Left lung (tissue), 14 donors: ENCODE measurements at places on chromosomes 4 and X.

DNA sequence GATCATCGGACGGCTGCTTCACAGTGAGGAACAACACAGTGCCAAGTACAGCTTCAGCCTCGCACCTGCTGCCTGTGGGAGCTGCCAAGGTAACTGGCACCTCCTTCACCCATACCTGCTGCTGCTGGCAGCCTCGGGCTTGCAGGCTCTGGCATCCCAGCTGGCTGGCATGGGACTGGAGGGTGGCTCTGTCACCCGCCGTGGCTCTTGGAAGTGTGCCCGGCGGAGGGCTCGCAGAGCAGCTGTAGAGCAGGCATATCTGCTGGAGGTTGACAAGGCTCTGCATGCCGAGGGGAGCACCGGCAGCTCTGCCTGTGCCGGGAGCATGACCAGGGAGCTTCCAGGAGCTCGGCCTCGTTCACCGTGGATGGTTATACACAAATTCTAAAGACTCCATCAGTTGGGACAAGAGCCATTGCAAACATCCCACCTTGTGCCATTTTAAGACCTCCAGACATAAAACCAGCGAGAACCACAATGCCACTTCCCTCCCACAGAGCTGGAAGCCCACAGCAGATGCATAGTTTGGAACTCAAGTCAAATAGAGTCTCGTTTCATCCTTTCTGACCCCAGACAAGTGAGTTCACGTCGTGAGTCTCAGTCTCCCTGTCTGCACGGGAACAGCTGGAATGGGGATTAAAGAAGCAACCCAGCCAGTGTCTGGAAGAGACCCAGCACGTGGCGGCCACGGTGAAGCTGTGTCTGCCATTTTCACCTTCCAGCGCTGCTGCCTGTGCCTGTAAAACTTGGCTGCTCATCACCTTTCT lies 84.3 kb upstream of the PSAPL1 start:
- DNase-seq, result no peak

DNA sequence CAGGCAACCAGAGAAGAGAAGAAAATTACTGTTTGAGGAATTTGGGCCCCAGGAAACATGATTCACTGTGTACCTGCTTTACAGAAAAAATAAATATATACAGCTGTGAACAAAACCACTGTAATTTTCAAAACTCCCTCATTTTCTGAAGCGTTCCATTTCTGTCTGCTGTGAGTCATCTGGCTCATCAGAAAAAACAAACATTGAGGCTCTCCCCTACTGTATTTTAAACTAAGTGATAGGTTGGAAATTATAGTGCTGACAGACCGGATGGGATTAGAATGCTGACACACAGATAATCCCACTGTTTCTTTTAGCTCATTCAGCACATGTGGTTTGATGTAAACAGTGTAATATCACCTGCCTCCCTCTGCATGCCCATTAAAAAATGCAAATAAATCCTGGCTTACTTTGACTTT lies 847.0 kb downstream of the TRIML1 start:
- DNase-seq, result peak; percentile 4

GRCh38 chr4:53450773-53451172 lies 73.3 kb downstream of the FIP1L1 start:
- no peak for DNase-seq

- no peak for DNase-seq
These were observed at the start of gene ARHGAP4 for GRCh38 chrX:153925739-153926551. Gene ARHGAP4 (minus strand): TSS chrX:153926264. CDS start chrX:153926202, 62 bp downstream.

GRCh38 chr4:30354605-30355004 lies 365.6 kb upstream of the PCDH7 start:
- no peak for DNase-seq

GRCh38 chr4:169661761-169662160 lies 41.4 kb downstream of the CLCN3 start:
- DNase-seq, result no peak

GRCh38 chrX:84735025-84735424 lies 232.8 kb upstream of the HDX start:
- DNase-seq, result no peak

DNA sequence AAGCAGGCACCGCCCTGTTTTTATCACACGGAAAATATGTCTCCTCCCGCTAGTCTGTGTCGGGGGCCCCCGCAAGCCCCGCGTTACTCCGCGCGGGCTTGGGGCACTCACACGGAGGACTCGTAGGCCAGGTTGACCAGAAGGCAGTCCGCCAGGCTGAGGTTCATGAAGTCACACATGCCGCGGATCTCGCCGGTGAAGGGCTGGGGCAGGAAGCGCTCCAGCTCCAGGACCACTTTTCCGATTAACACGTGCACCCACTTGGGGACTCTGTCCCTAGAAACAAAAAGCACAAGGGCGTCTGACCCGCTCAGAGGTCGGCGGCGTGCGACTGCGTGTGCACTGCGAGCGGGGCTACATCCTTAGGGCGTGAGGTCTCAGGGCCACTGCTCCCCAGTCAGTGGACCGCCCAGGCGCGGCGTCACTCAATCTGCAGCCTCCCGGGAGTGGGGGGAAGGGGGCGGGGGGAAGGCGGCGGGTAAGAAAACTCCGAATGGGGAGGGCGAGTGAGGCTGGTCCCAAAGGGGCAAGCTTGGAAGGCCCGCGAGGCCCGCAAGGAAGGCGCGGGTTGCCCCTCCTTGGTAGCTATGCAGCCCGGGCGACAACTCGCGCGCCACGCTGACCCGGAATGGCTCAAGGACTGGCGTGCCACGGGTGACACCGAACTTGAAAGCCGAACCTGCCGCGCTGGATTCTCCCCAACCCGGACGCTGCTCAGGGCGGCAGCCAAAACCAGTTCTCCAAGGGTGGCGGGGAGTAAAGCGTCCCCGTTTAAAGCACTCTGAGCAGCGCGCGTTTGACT lies 722 bp downstream of the NAAA start:
- peak; percentile 93 for DNase-seq

- no peak for DNase-seq
These were observed 129.6 kb upstream of the HCCS start for GRCh38 chrX:10981506-10981905.

DNA sequence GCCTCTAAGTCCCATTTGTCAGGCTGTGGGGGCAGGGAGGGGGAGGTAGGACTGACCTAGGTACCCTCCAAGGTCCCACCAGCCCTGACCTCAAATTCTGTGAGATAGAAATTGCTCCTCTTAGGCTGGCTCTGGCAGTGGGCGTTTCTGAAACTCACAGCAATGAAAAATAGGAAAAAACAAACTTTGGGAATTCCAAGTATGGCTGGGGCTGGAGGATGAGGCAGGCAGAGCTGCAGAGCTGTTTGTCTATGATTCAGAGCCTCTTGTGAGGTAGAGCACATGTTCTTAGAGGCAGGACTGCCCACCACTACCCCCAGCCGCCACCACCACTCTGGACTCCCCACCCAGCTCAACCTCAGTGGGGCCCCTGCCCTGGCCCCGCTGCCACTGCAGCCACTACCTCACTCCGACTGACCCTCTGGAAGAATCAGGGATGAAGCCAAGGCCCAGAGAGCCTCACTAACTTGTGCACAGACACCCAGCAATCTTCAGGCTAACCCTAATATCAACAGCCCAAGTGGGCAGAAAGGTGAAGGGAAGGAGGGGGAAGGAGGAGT lies 98.2 kb downstream of the PJA1 start:
- no peak for DNase-seq

- no peak for DNase-seq
These were observed 545.3 kb upstream of the FAT1 start for GRCh38 chr4:187268940-187269339.

GRCh38 chr4:83192634-83193033 lies 78.1 kb upstream of the PLAC8 start:
- DNase-seq, result no peak

GRCh38 chr4:60313611-60314178 lies 886.4 kb upstream of the ADGRL3 start:
- no peak for DNase-seq

DNA sequence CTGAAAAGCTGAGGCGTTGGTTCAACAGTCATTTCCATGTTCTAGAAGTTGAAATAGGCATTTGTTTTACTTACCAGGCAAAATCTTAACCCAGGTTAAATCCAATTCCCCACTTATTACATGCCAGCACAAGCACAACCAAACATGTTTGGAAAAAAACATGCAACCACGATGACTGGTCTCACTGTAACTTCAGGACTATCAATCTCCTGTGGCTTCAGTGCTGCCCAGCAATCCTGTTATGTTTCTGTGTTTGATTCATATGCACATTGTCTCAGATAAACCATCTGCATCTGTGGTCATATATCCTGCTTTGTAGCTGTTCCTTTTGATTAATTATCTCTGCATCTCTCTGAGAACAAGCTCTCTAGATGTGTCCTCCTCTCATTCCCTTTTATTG lies 28.3 kb downstream of the PRDM8 start:
- DNase-seq, result no peak

GRCh38 chr4:168863719-168864647 lies 146.1 kb downstream of the CBR4 start:
- no peak for DNase-seq

- no peak for DNase-seq
These were observed 48.4 kb downstream of the DHRSX start for GRCh38 chrX:2452317-2452784.

DNA sequence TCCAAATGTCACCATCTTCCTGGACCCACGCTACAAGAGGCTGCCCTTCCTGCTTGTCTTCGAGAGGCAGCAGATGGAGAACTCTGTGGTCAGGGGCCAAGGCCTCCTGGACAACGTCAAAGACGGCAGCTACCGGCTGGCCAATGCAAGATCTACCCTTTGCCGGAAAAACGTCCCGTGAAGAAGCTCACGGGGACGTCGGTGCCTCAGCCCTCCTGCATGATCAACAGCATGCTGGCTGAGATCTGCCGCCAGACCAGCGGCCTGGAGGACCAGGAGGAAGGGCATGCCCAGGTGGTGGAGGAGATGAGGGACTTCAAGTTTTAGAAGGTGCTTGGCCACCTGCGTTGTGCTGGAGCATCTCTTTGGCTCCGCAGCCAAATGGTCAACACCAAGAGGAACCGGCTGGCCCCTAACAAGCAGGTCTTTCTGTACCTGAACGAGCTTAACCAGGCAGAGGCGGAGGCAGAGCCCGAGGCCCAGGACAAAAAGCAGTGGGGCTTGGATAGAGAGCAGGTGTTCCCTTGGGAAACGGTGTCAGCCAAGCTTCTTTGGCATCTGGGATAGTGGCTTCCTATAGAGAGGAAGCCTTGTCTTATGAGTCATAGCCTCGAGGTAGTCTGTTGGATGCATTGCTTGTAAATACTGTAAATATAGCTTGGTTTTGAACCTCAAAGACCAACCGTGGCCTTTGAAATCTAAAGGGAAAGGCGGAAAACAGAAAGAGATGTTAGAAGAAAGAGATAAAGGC lies 94.8 kb upstream of the ELOVL6 start:
- no peak for DNase-seq

DNA sequence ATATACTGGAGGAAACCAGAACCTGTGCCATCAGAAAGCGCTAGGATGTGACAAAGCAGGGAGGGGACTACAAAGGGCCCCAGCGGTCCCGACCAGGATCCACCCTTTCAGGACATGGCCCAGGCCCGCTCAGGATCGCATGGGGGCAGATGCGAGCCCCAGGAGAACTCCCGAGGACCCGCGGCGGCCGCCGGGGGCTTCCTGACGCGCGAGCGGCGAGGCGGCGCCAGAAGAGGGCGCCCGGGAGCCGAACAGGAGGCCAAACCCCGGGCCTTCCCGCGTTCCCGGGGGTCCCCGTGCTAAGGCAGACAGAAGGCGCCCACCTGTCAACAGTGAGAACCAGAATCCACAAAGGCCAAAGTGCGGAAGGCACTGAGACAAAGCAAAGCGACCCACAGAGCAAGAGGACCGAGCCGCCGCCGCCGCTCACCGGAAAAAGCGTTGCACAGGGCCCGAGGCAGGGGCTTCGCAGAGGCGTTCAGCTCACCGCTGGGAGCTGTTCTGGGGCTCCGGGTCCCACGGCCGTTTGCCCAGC lies 7.3 kb upstream of the OPN1LW start:
- peak; percentile 77 for DNase-seq

- no peak for DNase-seq
These were observed 392.8 kb downstream of the RAPGEF2 start for GRCh38 chr4:159495515-159496236.

DNA sequence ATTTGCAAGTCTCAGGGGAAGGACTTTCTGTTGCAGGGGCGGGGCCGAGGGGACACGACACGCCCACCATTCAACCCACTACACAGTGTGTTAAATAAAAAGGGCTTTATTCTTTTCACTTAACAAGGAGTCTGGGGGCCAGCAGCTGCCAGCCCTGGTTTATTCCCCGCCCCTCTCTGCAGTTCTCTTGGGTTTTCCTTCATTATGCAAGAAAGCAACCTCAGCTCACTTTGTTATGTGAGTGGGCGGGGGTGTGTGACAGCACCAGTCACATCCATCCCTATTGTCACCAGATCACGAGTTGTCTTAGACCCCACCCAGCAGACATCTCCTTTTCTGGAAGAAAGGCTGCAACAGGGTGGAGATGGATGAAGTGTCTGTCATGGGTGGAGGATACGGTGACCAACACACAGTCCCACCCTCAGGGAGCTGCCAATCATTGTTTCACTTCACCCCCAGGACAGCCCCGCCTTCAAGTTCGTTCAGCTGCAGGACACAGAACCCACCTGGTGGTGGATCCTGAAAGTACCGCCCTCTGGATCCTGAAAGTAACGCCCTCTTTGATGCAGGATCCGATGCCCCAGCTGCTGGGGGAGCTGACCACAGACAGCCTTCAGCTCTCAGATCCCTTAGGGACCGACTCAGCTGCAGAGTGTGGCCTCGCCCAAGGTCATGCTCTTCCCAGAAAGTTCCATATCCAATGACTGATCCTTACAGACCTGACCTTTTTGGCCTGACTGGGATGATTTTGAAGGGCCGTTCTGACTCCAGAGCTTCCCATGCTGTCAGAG lies 79.6 kb downstream of the SMIM20 start:
- no peak for DNase-seq

- no peak for DNase-seq
These were observed 872.1 kb downstream of the PCDH7 start for GRCh38 chr4:31592293-31592692.

DNA sequence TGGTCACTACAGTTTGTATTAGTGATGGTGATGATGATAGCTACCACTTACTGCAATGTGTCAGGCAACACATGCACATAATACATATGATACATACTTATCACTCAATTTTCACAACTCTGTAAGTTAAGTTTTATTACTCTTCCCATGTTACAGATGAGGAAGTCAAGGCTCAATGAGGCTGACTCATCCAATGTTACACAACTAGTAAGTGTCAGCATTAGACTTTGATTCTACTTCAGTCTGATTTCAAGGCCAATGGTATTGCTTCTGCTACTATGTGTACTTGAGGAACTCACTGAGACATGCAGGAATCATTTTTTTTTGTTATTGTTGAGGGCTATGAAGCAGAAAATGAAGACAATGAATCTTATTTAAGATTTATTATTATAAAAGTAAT lies 96.4 kb upstream of the TRPC5OS start:
- no peak for DNase-seq

DNA sequence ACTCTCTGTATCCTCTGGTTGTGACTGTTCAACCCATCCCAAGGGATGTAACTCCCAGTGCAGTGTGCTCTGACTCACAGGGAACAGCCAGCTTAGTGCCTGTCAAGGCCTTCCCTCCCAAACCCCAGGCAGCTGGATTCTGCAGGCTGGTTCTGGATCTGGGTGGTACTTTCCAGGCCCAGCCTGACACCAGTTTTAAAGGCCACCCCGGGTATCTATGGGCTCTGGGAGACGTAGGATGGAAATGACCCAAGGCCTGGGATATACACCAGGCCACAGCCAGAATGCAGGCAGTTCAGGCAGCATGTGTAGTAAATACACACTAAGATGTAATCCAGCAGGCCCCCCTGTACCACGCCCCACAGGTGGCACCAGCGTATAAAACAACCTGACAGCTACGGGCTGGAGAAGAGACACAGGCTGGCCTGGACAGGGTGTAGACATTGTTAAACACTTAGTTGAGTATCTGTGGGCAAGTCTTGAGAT lies 64.2 kb downstream of the SPINK2 start:
- DNase-seq, result no peak
